ENCODE measurements at places on chromosomes 13 and 19. TPM values are rescaled to one million over a fixed set of nuclear protein-coding genes. Genes with fewer than 3 reads are reported as not detected.

CAPN12 gene
- 0.34 TPM for total RNA-seq

GRCh38 chr13:83953916-83954315 lies 71.6 kb upstream of the SLITRK1 start:
- no peak for DNase-seq

CGB5 gene
- not detected for total RNA-seq

CGB3 gene
- not detected for total RNA-seq

SLITRK5 gene
- total RNA-seq, result 0.06 TPM

- DNase-seq, result no peak
These were observed 230.7 kb downstream of the RFC3 start for GRCh38 chr13:34048652-34049051.

CHST8 gene
- 0.58 TPM for total RNA-seq

GRCh38 chr13:49516467-49516866 lies 20.7 kb downstream of the PHF11 start:
- DNase-seq, result no peak

PLK5 gene
- not detected for total RNA-seq

DNA sequence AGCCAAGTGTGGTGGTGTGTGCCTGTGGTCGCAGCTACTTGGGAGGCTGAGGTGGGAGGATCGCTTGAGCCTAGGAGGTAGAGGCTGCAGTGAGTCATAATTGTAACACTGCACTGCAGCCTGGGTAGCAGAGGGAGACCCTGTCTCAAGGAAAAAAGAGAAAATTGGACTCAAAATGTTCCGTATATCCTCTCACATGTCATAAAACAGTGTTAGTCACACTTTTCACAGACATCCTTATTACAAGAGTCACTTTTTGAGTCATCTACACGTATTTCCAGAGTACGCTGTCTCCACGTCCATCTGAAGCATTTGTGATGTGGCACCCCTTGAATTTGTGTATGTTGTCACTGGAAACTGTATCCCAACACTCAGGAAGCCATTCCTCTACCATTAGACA lies 133.0 kb downstream of the SIPA1L3 start:
- DNase-seq, result no peak

- no peak for DNase-seq
These were observed 1.2 kb downstream of the CBARP start for GRCh38 chr19:1236576-1236975.

DNA sequence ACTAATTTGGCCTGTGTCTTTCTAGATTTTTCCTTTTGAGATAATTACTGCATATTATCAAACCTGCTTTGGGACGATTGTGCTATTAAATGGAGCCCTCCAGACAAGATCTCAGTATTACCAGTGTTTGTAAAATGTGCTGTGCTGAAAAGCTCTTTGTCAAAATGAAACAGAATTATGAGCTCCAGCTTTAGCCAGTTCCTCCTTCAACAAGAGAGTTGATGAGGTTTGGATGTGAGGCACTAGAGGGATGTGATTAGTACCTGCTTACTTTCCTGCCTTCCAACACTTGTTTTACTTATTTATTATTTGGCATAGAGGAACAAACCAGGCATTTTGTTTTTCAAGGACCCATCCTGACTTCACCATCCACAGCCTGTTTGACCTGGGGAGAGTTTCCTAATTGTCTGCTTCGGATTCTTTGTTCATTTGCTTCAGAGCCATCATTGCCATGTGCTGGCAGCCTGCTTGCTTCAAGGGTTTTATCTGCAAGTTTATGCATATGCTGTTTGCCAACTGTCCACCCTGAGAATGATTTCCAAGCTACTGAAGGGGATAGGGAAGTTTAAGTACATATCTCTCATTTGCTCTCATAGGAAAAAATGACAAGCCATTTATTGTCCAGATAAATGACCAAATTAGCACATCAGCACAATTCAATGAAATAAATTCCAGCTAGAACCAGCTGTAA lies 32.9 kb upstream of the CPB2 start:
- DNase-seq, result no peak

PSG1 gene
- 2.0 TPM for total RNA-seq

- no peak for DNase-seq
These were observed 595.4 kb downstream of the DIAPH3 start for GRCh38 chr13:59568306-59568705.

DNA sequence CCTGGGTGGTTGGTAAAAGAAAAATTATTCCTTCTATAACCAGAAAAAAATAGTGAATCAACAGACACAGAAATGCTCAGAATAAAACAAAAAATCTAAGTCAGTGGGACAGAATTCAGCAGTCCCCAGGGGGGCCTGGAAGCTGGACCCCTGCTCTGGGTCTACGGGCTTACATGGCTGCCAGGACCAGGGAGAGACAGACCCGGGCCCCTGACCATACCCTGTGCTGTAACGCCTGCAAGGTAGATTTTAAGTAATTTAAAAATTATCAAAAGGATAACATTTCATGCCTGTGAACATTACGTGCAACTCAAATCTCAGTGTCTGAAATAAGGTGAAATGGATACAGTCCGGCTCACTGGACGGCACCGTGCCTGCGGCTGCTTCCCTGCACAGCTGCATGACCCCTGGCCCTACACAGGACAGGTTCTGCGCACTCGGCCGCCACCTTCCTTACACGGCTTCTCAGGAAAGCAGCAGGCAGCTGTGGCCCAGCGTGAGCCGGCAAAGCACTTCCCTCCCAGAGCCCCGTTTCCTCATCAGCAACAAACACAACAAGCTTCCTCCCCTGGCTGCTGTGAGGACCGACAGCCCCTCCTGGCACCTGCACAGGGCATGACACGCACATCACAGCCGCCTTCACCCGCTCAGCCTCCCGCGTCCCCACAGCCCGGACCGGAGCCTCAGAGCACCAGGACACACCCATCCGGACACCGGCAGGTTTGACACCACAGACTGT lies 22.2 kb downstream of the RASA3 start:
- no peak for DNase-seq

PCDH8 gene
- total RNA-seq, result not detected

SLC6A16 gene
- 2.3 TPM for total RNA-seq

DNA sequence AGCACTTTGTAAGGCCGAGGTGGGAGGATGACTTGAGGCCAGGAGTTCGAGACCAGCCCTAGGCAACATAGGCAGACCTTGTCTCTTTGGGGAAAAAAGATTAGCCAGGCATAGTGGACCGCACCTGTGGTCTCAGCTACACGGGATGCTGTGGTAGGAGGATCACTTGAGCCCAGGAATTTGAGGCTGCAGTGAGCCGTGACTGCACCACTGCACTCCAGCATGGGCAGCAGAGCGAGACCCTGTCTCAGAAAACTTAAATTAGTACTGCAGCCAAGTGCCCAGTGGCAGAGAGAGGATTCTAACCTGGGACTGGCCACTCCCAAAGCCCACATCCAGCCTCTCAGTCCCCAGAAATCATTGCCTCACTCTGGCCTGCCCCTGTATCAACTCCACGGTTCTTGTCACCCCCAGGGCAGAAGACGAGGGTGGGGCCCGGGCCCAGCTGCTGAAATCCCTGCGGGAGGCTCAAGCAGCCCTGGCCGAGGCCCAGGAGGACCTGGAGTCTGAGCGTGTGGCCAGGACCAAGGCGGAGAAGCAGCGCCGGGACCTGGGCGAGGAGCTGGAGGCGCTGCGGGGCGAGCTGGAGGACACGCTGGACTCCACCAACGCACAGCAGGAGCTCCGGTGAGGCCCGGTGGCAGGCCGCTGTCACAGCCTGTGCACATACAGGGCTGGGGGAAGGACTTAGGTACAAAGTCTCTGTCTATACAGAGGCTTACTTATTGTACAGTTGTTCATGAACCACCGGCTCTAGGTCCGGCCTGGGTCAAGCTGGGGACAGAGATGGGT lies 53.4 kb downstream of the KCNC3 start:
- DNase-seq, result no peak

DNA sequence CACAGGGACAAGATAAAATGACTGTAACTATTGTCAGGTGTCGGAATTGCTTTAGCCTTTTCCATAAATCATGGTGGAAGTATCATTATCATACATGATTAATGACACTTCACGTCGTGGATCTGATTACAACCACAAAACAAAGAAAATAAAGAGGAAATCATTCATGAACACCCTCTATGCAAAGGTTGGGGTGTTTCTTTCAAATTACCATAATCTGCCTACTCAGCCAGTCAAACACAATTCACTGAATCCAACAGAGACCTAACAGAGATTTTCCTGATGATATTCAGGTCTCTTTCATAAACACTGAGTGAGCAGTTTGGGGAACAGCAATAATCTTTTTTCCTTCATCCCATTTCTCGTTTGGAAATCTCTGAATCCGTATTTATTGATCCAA lies 625.6 kb downstream of the DCT start:
- no peak for DNase-seq

GRCh38 chr13:86810361-86810760 lies 860.8 kb upstream of the SLITRK5 start:
- no peak for DNase-seq

DNA sequence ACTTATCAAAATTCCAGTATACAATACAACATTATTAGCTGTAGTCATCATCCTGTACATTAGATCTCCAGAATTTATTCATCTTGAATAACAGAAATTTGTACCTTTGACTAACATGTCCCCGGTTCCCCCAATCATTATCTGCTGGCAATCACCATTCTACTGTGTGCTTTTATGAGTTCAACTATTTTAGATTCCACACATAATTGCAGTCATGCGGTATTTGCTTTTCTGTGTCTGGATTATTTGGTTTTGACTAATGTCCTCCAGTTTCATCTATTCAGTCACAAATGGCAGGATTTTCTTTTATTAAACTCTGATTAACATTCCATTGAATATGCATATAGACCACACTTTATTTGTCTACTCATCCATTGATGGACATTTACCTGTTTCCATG lies 530.7 kb upstream of the SLITRK1 start:
- DNase-seq, result no peak

TRPC4 gene
- 2.8 TPM for total RNA-seq

GRCh38 chr19:37227996-37228395 lies 10.0 kb downstream of the ZNF383 start:
- no peak for DNase-seq

- DNase-seq, result no peak
These were observed 10.1 kb downstream of the B3GLCT start for GRCh38 chr13:31209841-31210210.

KLF1 gene
- not detected for total RNA-seq

DNA sequence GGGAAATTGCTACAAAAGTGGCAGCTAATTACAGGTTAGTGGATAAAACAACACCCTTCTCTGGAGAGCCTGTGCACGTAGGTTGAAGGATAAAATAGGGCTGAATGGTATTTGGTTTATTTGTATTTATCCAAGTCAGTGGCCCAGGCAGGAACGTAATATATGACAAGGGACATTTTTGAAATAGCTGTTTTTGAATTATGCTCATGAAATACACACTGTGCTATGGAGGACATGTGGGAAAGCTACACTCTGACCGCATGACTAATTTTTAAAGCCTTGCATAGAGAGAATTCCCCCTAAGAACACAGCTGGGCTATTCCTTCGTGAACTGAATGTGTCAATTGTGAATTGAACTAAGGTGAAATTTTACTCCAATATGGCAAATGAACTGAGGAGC lies 292.1 kb upstream of the MAB21L1 start:
- DNase-seq, result no peak

DNA sequence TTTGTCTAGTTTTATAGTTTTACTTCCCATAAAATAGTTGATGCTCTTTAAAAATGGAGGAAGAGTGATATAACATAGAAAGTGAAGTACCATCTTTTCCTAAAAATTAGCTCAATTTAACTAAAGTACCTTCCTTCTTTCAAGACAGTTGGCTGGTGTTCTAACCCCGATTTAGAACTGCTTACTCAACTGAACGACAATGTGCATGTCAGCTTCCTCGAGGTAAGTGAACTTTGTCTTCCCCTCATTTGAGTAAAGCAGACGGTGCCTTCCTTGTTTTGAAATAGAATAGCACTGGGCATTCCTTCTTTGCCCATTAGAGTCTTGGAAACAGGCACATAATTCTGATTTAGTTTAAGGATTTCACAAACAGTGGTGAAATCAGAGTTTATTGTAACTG lies 1519.2 kb downstream of the EFNB2 start:
- DNase-seq, result no peak

SERP2 gene
- total RNA-seq, result 0.29 TPM
